ENCODE measurements at places on chromosomes 13 and 19.

DNA sequence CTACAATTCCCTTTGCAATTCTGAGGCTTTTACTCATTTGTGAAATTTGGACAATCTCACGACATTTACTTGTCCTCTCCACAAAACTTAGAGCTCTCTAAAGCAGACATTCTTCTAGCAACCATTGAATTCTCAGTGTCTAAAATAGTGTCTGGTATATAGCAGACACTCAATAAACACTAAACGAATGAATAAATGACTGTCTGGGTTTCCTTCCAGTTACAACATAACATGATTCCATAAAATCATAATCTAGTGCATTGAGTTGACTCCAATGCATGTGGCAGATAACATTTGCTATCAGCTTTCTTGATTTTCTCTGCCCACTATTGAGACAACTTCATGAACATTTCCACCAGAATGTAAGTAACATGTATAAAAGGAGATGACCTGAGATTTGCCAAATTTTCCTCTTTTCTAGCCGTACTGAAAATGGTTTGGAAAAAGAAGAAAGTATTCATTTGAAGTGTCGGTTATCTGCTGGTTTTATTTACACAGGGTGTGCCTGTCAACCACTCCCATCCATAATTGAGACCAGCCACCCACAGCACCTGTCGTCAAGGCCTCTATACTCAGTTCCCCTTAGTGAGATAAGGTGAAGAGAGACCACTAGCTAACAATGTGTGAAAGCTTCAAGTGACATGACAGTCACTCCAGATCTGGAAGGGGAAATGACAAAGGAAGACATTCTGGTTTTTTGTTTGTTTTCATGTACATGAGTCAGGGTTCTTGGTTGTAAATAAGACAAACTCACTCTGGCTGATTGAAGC, 4.8 kb upstream of the SERP2 start:
- DNase-seq = no peak

- DNase-seq = no peak
Measured at GRCh38 chr19:435707-436412, 25.0 kb downstream of the SHC2 start.

DNA sequence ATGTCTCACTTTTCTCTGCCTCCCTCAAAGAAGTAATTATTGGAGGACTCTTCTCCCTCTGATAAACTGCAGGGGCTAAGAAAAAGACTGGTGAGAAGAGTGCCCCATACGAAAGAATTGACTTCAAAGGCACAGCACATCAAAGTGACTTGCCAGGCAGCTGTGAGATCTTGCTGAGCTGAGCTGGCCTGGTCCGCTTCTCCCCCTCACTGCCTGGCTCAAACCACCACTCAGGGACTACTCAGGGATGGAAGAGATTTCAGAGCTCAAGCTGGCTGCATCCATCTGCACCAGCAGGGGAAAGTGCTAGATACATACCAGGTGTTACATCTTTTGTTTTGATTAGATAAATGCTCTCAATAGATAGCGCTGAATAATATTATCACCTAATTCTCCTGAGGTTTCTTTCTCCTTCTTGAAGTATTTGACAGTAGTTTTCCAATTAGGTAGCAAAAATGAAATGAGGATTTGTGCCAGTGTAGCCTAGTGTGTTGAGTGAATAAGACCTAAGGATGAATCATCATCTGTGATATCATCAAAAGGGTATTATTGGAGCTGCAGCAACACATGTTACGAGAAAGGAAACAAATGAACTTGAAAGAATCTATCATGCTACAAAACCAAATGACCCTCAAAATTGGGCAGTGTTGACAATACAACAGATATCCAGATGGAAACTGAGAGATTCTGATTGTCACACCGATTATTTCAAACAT, 379.8 kb downstream of the TBC1D4 start:
- no peak for DNase-seq

GRCh38 chr13:31036731-31037695, 104.6 kb downstream of the TEX26 start:
- DNase-seq = no peak

DNA sequence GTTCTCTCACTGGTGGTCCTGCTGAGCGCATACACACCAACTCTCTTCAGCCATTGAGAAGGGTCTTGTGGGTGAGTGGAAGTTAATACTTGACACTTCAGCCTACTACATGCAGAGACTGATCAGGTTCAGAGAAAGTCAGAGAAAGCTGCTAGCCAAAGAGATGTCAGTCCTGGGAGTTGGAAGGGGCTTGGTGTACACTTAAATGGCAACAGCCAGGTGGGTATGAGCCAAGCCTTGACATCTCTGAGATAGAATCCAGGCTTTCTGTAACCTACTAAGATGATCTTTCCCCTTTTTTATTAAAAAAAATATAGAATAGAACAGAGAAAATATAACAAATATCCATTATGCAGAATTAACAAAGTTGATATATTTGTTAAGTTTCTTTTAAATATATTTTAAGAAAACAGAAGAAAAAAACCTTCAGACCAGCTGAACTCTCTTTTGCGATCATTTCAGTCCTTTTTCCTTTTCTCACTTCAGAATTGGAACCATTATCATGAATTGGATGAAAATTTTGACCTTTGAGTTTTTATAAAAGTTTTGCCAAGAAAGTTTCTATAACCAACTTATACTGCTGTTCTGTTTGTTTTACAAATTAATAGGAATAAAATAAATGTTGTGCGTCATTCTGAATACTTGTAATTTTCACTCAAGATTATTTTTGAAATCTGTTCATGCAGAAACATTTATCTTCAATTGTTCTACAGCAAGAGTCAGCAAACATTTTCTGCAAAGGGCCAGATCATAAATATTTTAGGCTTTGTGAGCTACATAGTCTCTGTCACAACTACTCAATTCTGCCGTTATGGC, 153.0 kb downstream of the RFC3 start:
- no peak for DNase-seq

GRCh38 chr19:41442473-41443355, at the start of gene ERICH4:
Gene ERICH4 (plus strand): TSS chr19:41443156. CDS start chr19:41443170, 14 bp downstream.
- DNase-seq = no peak

DNA sequence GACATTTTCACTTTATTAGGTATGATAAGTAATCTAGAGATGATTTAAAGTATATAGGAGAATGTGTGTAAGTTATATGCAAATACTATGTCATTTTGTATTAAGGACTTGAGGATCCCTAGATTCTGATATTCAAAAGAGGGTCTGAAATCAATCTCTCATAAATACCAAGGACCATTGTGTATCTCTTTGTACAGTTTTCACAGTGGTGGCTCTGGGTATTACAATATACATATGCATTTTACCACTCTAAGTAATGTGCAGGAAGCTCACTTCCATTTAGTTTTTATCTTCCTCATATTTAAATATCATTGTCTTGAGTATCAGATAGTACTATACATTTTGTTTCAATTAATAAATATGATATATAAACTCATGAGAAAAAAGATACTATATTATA, 862.6 kb upstream of the PCDH20 start:
- no peak for DNase-seq

GRCh38 chr19:35294328-35294727, 2.4 kb downstream of the MAG start:
- no peak for DNase-seq

- DNase-seq = no peak
Measured at GRCh38 chr19:10963865-10964264, 3.0 kb downstream of the SMARCA4 start.

DNA sequence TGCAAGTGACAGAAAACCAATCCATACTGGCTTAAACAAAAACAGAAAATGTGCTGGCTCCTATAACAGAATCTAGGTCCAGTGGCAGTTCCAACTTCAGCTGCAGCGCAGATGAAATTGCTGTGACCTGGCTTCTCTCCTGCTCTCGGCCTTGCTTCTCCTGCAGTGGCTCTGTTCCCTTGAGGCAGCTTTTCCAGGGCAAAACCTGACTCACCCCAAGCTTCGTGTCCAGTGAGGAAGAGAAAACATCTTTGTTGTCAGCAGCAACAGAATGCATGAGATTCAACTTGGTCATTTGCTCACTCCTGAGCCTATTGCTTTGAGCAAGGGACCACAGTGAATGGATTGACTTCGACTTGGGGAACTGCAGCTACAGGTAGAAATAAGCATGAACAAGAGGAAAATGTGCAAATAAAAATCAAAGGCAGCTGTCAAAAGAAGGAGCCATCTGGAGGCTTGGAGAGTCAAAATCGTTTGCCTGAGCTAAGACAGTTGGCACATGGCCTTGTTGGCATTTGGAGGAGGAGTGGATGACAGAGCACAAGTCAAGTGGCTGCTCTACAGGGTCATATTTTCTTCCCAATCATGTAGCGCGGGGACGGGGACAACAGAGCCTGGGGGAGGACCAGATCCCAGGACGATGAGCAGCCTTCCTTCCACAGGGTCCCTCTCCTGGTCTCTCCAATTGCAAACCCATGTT, 523.4 kb downstream of the FGF9 start:
- no peak for DNase-seq

- DNase-seq = peak; percentile 30
Measured at GRCh38 chr19:54674021-54674617, 11.3 kb downstream of the LILRB4 start.

DNA sequence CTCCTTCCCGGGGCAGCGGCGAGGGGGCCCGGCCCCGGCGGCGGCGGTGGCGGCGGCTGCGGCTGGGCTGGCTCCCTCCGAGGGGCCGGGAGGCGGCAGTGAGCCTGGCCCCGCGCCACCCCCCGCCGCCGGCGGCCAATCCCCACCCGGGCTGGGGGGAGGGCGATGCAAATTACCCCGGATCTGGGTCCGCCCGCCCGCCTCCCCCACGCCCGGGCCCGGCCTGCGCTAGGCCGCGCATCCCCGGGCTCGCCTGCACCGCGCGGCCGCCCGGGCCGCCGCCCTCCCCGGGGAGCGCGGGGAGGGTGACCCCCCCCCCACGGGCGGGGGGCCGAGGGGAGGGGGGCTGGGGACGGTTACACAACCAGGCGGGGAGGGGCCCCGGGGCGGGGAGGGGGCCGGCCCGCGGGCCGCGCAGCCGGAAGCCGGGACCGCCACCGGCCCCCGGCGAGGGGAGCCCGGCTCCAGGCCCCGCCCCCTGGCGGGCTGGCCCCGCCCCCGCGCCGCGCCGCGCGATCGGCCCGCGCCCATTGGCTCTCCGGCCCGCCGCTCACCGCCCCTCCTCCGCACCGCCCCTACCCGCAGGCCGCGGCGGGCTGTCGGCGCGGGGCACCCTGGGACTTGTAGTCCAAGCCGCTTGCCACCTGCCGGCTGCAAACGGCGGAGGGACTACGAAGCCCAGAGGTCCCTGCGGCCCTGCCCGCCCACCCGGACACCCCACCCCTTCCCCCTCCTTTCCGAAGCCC, 1.1 kb downstream of the ZBTB7A start:
- DNase-seq = peak; percentile 18

- DNase-seq = no peak
Measured at GRCh38 chr19:47601180-47601904, 7.6 kb upstream of the BICRA start.

DNA sequence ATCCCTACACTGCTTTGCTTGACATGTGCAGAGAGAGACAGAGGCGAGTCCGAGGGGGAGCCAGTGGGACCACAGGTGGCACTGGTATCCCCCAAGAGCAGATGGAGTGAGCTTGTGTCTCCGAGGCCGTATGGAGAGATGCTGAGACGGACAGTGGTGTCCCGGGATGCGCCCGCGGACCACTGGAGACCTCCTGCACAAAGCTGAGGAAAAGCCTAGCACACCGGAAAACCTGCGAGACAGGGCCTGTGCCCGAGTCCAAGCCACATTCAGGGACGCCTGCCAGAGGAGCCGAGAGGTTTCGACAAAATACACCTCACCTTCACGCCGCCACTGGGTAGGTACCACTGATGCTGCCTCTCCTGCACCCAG, 66.0 kb upstream of the ZNF527 start:
- DNase-seq = no peak

GRCh38 chr19:33343301-33343700, 30.2 kb upstream of the CEBPG start:
- DNase-seq = no peak

DNA sequence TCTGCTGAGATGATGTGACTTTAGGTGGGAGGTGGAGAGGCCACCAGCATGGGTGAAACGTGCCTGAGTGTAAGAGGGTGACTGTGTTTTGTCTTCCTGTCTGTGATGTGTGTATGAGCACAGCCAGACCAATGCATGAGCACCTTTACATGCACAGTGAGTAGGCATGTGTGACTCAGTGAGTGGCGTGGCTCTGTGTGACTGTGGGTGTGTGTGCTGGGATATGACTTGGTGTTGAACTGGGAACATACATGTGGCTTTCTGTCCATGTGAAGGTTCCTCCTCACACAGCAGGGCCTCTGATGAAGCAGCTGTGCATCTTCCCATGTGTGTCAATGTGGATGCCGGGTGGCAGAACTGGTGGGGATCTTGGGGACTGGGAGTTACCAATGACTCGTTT, 19.9 kb upstream of the LGALS13 start:
- DNase-seq = no peak

DNA sequence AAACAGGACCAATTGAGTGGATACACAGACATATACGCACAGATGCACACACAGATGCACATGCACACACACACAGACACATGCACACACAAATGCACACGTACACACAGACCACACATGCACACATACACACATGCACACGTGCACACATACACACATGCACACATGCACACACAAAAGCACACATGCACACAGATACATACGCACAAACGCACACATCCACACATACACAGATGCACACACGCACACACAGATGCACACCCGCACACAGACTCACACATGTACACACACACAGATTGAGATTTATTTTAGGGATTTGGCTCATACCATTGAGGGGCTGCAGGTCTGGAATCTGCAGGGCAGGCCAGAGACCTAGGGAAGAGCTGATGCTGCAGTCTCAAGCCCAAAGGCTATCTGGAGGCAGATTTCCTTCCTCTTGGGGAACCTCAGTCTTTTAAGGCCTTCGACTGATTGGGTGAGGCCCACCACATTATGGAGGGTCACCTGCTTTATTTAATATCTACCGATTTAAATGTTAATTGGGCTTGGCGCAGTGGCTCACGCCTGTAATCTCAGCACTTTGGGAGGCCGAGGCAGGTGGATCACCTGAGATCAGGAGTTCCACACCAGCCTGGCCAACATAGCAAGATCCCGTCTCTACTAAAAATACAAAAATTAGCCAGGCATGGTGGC, 22.6 kb downstream of the TMPRSS9 start:
- DNase-seq = no peak

GRCh38 chr13:108326309-108326708, 56.8 kb downstream of the TNFSF13B start:
- DNase-seq = no peak

DNA sequence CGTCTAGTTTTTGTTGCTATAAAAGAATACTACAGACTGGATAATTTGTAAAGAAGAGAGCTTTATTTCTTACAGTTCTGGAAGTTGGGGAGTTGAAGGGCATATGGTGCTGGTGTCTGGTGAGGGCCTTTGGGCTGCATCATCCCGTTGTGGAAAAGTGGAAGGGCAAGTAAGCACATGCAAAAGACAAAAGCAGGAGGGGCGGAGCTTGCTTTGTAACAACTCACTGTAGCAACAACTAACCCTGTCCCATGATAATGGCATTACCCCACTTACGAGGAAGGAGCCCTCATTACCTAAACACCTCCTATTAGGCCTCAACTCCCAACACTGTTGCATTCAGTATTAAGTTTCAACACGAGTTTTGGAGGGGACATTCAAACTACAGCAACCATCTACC, 7.2 kb upstream of the DNAJC15 start:
- DNase-seq = no peak

Data from Panc1 (cell line).